ENCODE measurements at places on chromosomes 7 and 10. TPM values are rescaled to one million over a fixed set of nuclear protein-coding genes. Genes with fewer than 3 reads are reported as not detected.

DNA sequence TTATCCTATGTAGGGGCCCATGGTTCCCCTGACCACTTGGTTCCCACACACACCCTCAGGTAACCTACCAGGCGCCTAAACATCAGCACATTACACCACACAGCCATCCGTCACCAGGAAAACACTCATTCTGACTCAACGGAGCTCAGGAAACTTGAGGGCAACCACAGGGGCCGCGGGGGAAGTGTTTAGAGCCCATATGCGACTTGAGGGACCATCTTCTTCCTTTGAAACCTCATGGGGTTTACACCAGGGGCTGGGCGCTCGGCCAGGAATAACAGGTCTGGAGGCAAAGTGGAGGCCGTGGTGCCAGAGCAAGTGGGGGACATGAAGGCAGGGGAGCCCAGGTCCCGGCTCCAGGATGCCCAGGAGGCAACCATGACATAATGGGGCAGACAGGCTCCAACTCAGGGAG is 1.5 kb downstream of the STX1A start:
- DNase-seq = no peak

- DNase-seq = no peak
Observed at GRCh38 chr10:132390170-132390920, 6.7 kb upstream of the PWWP2B start.

GRCh38 chr7:101021703-101022102 is 1.8 kb downstream of the MUC17 start:
- DNase-seq = peak; percentile 40

- no peak for DNase-seq
Observed at GRCh38 chr7:42347616-42348015, 110.6 kb upstream of the GLI3 start.

- no peak for DNase-seq
Observed at GRCh38 chr10:7971949-7972348, 82.5 kb upstream of the GATA3 start.

- DNase-seq = no peak
Observed at GRCh38 chr10:113739031-113739430, 12.5 kb upstream of the PLEKHS1 start.

DNA sequence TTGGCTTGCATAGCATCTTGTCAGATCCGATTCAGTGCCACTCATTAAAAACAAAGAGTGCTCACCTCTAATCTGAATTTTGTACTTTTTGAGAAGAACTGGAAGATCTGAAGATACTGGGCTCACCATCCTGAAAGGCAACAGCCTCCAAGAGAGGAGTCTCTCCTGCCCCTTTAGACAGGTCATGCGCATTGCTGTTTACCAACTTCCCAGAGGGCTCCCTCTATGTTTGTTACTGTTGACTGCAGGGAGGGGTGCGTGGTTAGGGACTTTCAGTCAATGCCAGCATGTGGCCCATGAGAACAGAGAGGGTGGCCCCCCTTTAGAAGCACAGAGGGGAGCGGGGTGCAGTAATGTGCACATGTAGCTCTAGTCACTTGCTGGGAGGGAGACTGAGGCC is 33.2 kb upstream of the CABCOCO1 start:
- no peak for DNase-seq

GRCh38 chr10:43739161-43739560 is 90.5 kb upstream of the ZNF32 start:
- no peak for DNase-seq

DNA sequence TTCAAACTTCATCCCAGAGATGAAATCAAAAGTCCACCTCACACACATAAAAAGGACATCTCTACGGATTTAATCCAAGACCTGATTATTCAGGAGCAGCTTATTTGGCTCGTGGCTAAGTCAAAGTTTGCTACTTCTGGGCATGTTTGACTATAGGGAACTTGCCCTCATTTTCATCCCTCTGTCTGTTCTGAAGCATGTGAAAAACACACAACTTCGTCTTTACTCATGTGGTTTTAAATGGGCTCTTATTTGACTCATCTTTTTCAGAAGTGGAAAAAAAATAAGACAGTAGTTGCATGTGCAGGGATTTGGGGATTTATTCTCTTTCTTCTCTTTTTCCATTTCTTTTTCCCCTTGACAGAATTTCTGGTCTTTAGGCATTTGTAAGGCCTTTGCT is 295.9 kb downstream of the TFEC start:
- DNase-seq = no peak

DNA sequence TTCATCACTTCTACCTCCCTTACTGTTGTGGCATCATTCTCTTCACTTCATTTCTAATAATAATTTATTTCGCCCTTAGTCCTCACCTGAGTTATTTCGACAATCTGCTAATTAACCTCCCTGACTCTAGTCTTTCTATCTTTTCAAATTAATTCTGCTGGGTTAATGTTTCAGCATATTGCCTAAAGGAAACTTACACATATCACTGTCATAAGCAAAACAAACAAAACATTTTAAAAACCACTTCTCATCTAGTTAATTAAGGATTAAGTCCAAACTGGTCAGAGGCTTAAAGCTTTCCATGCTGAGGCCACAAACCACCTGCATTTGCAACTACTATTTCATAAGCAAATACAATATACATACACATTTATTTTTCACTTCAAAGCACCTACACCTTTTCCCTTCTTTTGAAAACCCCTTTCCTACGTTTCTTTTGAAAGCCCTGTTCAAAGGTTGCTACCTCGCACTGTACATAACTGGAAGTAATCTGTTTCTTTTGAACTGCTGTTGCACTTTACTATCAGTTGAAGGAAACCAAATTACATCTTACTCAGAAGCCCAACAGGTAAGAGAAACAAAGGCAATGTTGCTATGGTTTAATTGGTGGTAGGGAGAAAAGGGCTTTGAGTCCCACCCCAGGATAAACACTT is 10.3 kb downstream of the SEM1 start:
- no peak for DNase-seq

DNA sequence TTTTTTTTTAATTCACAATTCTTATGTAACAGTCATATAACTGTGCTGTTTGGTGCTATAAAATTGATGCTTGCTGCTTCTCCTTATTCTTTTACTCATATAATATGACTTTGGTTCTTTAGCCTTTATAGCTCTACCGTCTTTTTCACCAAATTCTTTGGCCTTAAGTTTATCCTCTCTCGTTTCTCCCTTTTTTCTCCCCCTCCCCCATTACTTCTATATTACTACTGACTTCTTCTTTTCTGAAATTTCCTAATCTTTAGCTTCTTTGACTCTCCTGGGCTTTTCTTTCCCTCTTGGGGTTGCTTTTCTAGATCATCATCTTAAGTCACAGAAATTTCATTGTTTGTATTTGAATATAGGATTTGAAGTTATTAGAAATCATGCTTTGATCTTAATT is 3.8 kb downstream of the BCCIP start:
- DNase-seq = no peak

- DNase-seq = no peak
Observed at GRCh38 chr10:3874990-3875841, 90.2 kb upstream of the KLF6 start.

- no peak for DNase-seq
Observed at GRCh38 chr7:11748884-11749283, 83.1 kb downstream of the THSD7A start.

DNA sequence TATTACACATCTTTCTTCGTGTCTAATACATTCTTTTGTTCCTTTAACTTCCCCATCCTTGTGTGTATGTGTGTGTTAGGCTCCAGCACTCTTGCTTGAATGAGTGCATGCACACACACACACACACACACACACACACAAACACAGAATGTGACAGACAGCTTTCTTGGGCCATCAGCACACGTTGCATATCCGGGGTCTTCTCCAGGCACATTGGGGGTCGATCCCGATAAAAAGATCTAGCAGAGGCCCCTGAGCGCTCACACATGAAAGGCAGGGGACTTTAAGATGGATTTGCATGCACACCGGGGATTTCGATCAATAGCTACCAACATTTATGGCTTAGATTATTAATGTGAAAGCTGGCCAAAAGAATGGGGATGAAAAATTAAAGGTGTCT is 4.5 kb downstream of the SKIDA1 start:
- DNase-seq = no peak

DNA sequence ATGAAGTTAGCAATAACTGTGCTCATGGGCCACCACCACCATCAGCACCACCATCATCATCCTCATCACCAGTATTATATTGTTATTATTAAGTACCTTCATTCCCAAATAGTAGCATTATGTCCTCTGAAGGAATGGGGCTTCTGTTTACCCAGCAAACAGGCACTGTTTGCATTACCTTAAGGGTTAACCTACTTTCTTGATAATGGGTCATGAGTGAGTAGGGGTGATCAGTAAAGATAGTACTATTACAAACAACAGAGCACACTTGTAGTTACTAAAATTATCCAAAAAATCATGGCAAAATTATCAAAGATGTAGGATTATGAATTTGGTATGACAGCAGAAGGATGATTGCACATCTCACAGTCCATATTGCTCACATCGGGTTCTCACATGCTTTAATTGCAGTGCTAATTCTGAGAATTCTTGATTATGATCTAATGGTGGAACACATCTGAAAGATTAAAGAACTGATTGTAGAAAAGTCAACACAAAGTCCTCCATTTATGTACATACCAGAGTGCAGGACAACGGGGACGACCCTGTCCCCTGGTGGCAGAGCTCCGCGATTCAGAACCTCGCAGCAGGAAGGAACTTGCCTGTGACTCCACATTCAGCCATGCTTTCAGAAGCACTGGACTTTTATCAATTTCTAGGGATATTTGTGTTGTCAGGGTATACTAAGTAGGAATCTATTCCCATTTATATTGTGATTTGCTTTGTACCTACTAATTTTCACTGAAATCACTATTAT is 31.0 kb downstream of the PDE1C start:
- DNase-seq = no peak

DNA sequence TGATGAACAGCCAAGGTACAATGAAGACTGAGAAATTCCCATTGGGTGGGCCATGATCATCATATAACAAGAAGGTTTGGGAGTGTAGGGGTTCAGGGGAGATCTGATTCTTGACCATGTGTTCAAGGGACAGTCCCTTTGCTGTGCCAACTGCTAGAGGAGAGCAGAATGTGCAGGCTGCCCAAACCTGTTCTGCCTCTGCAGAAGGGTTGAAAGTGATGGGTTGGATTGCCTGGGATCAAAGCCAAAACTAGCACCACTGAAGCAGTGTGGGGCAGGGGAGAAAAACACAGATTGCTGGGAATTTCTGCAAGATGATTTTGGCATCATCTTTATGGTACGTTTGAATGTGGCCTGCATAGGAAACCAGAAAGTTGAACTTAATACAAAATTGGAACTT is 303.9 kb downstream of the OTUD1 start:
- DNase-seq = no peak

- no peak for DNase-seq
Observed at GRCh38 chr10:51574248-51575048, 124.9 kb downstream of the CSTF2T start.

- DNase-seq = peak; percentile 46
Observed at GRCh38 chr10:59830601-59831259, 75.6 kb downstream of the CCDC6 start.

DNA sequence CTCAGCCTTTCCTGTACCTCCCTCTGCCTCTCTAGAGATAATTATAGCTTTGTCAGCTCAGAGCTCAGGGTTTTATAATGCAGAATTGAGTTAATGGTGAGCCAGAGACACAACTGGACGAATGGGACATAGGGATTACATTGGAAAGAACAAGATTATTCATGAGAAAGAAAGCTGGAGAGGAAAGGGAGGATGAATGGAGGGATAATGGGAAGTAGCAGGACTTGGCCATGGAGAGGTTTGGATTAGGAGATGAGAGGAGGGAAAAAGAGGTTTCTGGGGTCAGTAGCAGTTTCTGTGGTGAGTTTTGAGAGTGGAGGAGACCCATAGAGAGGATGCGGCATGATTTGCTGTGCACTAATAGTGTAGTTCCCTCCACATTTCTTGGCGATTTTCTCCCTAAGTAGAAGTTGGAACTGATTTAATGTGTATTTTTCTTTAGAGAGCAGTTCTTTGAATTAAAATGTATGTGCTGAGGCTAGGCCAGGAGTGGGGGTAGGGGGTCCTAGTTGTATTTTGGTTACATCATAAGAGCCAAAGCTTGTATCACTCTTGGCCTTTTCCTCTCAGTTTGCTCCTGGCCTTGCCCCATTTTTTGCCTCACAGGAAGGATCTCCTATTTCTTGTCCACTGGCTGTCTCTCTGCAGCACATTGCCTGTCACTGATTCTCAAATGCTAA is 107.4 kb downstream of the MKX start:
- no peak for DNase-seq

DNA sequence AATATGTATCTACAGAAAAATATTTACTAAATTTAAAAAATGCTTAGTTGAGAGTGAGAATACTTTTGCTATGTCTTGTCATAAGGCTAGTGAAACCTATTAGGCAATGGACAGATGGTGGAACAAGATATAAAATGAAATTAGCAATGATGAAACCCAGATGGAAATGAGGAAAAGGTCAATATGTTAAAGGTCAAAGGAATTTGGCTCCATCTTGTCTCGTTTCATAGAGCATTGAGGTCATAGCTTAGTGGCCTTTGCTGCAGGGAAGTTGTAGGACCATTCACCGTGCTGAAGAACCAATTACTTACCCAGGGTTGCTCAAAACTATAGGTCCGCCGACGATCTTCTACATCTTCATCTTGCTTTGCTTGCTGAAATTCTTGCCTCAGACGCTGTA is 683.9 kb downstream of the PARD3 start:
- no peak for DNase-seq

DNA sequence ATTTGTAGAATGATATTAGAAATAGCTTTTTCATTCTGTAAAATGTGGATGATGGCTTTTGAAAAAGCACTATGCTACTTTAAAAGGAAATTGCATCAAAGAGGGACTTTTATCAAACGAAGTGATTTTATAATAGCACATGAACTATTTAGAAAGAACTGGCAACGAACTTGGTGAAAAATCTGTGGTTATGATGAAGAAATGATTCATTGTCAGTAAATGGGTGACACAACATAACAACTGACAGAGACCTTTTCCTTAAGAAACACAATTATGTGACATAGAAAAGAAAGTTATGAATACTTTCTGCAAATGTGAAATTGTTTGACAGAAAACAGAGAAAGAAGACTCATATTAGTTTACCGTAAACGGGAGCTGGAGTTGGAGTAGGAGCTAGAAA is 60.7 kb upstream of the LAMB4 start:
- no peak for DNase-seq

COL17A1 gene
- polyA plus RNA-seq = 0.58 TPM

NACAD gene
- 5.0 TPM for polyA plus RNA-seq

CCL24 gene
- not detected for polyA plus RNA-seq

PLXDC2 gene
- 11.9 TPM for polyA plus RNA-seq

PURB gene
- polyA plus RNA-seq = 7.7 TPM

SORBS1 gene
- 12.2 TPM for polyA plus RNA-seq

H2BK1 gene
- not detected for polyA plus RNA-seq

IGFBP1 gene
- 0.65 TPM for polyA plus RNA-seq

HHEX gene
- polyA plus RNA-seq = 3.1 TPM

HOXA4 gene
- polyA plus RNA-seq = 13.0 TPM

BET1 gene
- 32.2 TPM for polyA plus RNA-seq

ZNF862 gene
- polyA plus RNA-seq = 5.7 TPM

IGFBP3 gene
- 50.5 TPM for polyA plus RNA-seq

TAS2R41 gene
- polyA plus RNA-seq = not detected
